ENCODE measurements at places on chromosomes 11 and 22.

DNA sequence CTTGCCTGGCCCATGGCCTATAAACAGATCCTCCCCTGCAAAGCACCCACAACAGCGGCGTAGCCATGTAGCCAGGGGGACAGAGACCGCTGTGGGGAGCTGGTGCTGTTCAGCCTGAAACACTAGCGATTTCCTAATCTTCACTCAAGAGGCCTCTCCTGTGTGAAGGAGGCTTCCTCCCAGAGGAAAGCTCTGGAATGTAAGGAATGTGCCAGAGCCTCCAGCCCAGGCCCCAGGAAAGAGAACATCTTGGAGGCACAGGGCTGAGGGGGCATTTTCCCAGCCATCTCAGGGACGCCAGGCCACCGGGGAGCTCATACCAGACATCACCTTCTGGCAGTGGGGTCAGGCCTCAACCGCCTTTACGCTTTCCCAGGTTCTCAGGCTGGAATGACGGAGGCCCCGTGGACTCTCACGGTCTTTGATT, 24.0 kb downstream of the MIAT start:
- DNase-seq = no peak

- no peak for DNase-seq
Observed at GRCh38 chr22:19041704-19042074, 80.5 kb downstream of the DGCR2 start.

- DNase-seq = no peak
Observed at GRCh38 chr11:118910309-118911112, 15.2 kb downstream of the BCL9L start.

- DNase-seq = no peak
Observed at GRCh38 chr11:109696191-109696897, 274.4 kb downstream of the C11orf87 start.

- DNase-seq = no peak
Observed at GRCh38 chr11:75631086-75631730, 37.6 kb downstream of the MAP6 start.

DNA sequence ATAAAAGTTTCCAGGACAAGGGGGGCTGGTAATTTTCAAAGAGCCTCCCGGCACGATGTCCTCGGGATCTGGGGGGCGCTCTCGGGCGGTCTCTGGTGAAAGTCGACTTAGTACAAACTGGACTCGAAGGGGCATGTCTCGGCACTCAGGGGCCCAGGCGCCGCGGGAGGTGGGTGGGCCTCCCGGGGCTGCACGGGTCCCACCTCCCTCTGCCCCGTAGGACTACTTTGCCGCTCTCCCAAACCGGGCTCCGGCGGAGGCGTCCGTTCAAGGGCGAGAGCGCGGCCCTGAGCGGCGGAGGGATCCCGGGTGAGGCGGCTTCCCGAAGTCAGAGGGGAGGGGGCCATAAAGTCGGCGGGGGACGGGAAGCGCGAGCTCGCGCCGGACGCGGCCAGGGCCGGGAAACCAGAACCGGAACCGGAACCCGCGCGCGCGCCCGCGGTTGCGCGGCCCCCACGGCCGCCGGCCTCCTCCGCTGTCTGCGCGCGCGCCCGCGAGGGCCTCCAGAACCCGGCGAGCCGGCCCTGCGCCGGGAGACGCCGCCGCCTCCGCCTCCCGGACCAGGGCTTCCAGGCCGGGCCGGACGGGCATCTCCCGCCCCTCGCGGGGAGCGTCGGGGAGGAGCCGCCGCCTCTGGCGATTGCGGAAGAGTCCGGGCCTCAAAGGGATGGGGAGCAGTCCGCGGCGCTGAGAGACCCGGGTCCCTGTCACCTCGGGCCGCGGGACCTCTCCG, at the start of gene ARHGEF12:
TSS of gene ARHGEF12 (plus strand) at position 506 of the 733 bp plus-strand sequence. CDS start 831 bp downstream, outside the sequence.
- peak; percentile 80 for DNase-seq
